ENCODE measurements at places on chromosomes 11 and 22.

GRCh38 chr11:128260398-128260797, 327.0 kb downstream of the ETS1 start:
- no peak for DNase-seq

GRCh38 chr11:36469881-36470802, 39.9 kb downstream of the TRAF6 start:
- DNase-seq = no peak

- no peak for DNase-seq
These were observed 145.9 kb downstream of the ELP4 start for GRCh38 chr11:31655483-31655882.

GRCh38 chr11:110971140-110971539, 258.9 kb upstream of the ARHGAP20 start:
- DNase-seq = no peak

DNA sequence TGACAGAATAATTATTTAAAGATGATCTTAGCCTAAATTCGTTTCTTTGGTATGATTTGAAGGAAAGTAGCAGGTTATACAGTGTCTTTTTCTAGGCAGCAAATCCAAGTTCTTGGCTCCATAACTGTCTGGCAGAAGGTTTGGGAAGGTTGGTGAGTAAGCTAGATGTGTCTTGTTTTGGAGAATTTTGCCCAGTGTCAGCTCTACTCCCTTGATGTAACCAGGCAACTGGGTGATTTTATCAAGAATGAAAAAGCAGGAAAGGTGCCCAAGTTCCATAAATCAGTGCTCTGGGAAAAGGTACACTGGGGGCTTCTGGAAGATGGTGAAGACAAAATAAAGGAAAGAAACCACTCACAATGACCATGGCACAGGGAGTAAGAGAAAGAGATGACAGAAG, 71.5 kb upstream of the USP47 start:
- no peak for DNase-seq

DNA sequence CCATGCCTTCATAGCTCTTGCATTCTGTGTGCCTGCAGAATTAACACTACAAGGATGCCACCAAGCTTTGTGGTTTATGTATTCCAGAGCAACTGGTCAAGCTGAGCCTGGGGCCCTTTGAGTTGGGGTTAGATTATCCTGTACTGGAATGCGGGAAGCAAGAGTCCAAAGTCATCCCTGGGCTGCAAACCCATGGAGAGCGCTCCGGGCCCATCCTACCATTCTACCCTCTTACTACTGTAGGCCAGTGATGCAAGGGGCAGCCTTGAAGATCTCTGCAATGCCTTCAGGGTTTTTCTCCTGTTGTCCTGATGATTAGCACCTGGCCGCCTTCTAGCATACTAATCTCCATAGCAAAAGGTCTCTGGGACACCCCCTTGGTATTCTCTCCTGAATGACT, 51.3 kb downstream of the TUG1 start:
- DNase-seq = no peak

DNA sequence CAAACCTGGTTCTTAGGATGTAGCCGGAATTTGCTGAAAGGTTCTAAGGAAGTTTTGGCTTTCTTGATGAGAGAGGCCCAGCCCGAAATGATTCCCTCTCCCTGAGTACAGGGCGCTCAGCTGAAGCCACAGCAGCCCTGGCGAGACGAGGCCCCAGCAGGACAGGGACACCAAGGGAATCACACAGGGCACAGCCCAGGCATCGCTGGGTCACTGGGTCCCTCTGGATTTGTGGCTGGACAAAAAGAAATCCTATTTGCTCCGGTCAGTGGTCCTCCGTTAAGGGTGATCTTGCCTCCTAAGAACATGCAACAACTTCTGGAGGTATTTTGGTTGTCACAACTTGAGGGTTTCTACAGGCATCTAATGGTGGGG, 6.4 kb downstream of the FGF19 start:
- no peak for DNase-seq

- DNase-seq = no peak
These were observed 3.1 kb upstream of the PTS start for GRCh38 chr11:112223121-112223520.

GRCh38 chr11:28628412-28628811, 520.2 kb downstream of the METTL15 start:
- no peak for DNase-seq

GRCh38 chr22:27724157-27724556, 77.4 kb downstream of the MN1 start:
- no peak for DNase-seq

GRCh38 chr11:123753110-123753509, 1.2 kb downstream of the OR6X1 start:
- no peak for DNase-seq

GRCh38 chr11:83881428-83881827, 595.3 kb upstream of the CCDC90B start:
- no peak for DNase-seq

DNA sequence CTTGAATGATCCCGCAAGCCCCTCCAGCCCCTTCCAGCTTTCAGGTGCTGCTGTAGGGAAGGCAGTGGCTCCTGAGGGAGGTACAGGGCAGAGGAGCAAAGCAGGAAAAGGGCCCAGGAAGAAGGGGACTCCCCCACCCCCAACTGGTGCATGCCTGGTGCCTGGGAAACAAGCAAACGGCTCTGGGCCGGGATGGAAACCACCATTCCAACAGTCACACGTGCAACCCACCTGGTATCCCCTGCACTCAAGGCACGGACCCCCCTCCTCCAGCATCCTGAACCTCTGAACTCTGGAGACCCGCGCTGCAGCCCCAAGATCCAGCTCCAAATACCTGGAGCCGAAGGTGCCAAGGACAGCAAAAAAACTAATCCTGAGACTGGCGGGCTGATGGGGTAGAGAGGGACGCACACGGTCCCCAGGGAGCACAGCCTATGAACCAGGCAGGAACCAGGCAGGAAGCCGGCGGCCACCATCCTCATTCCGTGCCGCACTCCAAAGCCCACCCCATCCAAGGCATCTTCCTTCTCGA, 537 bp downstream of the SCN4B start:
- DNase-seq = no peak

DNA sequence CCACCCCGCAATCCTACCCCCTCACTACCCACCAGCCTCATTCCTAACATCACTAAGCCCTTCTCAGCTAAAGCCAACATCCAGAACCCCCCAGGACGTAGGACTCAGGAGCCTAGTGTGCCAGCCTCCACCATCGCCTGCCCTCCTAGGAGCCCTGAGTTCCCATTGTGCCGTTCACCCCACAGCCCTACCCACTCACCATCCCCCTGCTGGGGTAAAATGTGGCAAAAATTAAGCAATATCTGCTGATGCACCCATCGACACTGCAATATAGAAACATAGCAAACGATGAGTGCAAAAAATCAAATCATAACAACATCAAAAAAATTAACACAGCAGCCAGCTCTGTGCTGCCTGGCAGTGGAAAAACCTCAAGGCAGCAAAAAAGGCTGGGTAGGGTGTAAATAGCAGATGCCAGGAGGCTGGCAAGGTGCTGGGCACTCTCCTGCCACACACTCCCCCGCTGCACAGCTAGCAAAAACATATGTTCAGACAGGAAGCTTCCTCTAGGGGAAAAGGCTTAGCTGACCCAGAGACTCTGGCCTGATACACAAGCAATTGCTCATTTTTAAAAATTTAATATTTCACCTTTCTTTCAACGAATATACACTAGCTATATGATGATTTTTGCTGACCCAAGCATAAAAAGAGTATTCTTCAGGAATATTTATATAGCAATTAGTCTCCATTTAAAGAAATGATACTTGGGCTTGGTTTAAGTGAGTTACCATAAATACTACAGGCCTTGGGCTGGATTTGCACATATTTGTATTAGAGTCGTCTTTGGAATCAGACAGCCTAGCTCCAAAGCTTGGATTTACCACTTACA, 33.8 kb downstream of the PRDM10 start:
- no peak for DNase-seq

DNA sequence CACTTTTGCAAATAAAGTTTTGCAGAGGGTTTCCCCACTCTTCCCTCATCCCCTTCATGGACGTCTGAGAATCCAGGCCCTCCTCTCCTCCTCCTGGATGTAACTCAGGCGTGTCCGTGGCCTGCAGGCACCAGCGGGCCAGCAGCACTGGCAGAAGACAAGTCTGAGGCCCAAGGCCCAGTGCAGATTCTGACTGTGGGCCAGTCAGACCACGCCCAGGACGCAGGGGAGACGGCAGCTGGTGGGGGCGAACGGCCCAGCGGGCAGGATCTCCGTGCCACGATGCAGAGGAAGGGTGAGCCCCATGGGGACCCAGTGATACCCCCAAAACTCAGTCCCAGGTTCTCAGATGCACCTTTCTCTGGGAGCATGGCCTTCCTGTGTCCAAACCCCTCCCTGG, 14.4 kb downstream of the TUB start:
- DNase-seq = no peak

DNA sequence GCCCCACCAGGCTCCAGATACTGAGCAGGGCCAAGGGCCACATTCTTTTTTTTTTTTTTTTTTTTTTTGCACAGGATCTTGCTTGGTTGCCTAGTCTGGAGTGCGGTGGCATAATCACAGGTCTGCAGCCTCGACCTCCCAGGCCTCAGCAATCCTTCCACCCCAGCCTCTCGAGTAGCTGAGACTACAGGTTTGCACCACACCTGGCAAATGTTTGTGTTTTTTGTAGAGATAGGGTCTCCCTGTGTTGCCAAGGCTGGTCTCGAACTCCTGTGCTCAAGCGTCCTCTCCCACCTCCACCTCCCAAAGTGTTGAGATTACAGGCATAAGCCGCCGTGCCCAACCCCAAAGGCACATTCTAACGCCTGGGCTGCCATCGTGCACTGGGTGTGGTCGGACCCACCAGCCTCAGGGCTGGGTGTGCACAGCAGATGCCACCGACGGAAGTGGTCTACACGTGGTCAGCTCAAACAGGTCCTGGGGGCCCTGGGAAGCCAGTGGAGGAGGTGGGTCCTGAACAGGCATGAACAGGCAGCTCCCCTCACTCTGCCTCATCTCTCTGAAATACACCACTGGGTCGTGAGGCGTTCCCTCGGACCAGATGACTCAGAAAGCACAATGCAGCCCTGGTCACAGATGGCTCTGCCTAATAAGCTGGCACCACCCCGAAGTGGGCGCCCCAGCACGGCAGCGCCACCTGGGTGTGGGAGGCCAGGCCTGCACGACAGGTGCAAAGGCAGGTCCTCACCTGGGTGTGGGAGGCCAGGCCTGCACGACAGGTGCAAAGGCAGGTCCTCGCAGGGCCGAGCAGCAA, 5.1 kb upstream of the B4GALNT4 start:
- peak; percentile 83 for DNase-seq

GRCh38 chr11:103587901-103588788, 448.3 kb upstream of the DDI1 start:
- no peak for DNase-seq

- DNase-seq = no peak
These were observed 183.8 kb downstream of the SWAP70 start for GRCh38 chr11:9847636-9848035.

Measured in CD4-positive, alpha-beta T cell treated with Interleukin-10 for 1 hour (primary cell).